ENCODE measurements at places on chromosomes 6 and 20.

DNA sequence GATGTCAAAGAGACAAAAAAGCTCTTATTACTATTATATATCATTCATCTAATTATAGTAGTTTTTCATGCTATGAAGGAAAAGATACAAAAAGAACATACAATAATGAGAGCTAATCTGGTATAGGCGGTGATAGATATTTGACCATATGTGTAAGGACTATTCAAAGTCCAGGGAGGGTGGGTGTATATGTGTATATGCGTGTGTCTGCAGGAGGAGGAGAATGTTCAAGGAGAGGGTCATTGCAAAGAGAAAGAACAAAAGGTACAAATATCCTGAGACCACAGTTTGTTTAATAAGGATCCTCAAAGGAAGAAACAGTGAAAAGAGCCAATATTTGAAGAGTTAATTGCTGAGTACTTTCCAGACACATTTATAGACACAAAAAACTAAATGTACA lies 1288.6 kb upstream of the CITED2 start:
- no peak for DNase-seq

DNA sequence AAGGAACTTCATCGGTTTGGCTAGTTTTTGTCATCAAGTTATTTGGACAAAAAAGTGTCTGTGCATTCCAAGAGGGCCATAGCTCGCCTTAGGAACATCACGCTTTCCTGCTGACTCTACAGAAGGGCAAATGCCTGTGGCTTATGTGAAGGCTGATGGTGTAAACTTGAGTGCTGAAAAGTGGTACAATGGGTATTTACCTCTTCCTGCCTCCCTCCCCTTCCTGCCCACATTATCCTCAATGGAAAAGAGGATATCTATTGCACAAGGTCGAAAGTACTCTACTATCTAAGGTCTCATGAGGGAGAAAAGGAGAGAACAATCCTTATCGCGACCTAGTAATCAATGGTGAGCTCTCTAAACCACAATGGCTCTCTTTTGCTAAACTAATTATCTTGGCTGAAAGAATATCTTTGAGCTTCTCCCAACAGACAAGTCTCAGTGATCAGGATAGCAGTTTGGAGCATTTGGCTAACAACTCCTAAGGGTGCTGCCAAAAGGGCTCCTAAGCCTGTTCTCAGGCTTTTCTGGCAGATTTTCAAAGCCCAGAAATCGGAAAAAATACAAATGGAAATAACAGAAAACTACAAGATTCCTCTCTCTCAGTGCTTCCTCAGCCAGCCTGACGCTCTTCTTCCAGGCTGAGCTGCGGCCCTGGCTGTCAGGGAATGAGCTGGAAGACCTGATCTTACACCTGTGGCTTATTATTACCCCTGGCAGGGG lies 42.6 kb upstream of the ENPP1 start:
- no peak for DNase-seq

DNA sequence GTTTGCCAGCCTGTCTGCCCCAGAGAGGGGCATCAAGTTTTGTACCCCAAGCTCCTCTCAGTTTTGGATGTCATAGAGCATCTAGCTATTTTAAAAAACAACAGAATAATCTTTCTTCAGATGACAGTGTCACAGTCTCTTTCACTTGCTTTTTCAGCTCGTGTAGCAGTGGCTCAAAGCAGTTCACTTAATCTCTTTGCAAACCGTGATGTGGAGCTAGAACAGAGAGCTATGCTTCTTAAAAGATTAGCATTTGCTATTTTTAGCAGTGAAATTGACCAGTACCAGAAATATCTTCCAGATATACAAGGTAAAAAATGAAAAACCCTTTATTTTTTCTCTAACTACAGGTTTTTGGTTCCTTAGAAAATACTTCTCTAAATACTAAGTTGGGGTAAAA lies 37.3 kb downstream of the PGM3 start:
- DNase-seq: no peak

DNA sequence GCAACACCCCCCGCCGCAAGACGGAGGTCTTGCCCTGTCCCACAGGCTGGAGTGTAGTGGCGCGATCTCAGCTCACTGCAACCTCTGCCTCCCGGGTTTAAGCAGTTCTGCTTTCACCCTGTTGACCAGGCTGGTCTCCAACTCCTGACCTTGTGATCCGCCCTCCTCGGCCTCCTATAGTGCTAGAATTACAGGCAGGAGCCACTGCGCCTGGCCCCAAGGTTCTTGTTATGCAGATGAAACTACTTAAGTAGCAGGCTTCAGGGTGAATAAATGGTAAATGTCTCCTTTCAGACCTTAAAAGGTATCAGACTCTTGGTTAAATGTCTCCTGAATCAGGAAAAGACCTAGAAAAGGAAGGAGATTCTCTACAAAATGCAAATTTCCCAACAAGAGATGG lies 95.4 kb upstream of the TMEM181 start:
- no peak for DNase-seq

DNA sequence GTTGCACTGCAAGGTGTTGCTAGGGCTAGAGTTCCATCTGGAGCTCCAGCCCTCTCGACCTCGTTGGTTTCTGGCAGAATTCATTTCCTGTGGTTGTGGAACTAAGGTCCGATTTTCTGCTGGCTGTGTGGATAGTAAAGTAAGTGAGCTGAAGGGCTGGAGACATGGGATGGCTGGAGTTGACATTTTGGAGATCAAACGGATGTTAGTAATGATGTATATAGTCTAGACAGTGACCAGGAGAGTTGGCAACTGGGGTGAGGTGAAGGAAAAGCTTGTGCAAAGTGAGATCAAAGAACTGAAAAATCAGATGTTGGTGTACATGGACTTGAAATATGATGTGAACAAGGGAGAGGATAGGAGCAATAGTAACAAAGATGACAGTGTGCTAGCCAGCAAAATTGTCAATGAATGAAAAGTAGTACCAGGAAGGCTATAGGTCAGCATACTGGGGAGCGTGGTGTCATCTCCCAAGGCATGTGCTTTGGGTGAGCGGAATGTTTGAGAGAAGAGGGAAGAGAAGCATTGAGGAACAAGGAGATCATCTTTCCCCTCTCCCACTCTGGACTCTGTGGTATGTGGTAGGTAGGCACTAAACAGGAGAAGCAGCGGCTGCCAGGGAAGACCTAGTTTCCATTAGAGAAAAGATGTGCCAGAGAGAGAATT lies 7.8 kb downstream of the QRSL1 start:
- DNase-seq: no peak

DNA sequence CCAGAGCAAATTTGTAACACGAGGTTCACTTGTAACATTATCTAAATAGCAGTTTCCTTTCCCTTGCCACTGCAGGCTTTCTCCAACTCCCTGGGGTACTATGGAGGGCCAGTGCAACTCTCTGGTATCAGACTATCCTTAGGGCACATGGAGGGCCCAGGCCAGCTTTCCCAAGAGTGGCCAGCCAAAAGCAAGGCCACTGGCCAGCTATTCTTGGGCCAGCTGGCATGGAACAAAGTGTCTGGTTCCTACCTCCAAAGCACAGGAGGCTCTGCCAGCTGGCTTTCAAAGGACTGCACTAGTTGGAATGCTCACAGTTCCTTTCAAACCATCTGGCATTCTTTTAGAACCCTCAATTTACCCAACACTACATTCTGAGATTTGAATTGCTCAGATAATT lies 8.7 kb downstream of the RNF24 start:
- no peak for DNase-seq

DNA sequence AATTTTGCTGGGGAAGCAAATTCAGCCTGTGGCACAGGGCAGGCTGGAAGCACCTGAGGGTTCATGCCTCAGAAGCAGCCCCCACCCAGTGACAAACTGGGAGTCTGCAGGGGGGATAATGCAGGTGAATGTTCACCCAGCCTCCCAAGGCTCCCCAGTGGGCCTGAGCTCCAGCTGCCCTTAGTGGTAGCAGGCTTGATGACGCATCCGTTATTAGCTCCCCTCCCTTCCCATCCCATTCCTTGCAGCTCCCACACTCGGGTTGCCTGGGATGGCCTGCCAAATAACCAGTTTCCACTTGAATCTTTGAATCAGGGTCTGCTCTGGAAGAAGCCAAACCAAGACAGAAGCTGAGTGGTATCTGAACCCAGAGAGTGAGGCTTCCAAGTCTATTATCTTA lies 15.8 kb downstream of the KCNK15 start:
- no peak for DNase-seq

GRCh38 chr6:156033598-156033997 lies 578.0 kb upstream of the NOX3 start:
- DNase-seq: no peak

- DNase-seq: no peak
Observed at GRCh38 chr20:57792386-57793080, 82.7 kb upstream of the PMEPA1 start.

- DNase-seq: no peak
Observed at GRCh38 chr6:108952776-108953486, 104.7 kb downstream of the ARMC2 start.

DNA sequence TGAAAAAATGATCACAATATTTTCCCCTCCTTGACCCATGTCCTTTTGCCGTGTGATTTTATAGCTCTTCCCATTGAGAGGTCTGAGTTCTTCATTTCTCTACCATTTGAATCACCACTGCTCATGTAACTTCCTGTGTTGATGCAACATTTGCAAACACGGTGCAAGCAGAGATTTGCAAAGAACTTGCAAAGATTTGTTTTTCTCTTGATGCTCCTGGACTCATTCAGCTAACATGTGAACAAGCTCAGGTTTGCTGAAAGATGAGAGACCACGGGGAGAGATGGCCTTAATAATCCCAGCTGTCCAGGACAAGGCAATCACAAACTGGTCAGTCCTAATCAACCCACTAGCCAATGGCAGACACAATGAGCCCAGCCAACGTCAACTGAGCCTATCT lies 8.6 kb downstream of the VNN2 start:
- no peak for DNase-seq

GRCh38 chr6:29853245-29853644 lies 25.6 kb downstream of the HLA-G start:
- no peak for DNase-seq

- peak; percentile 74 for DNase-seq
Observed at GRCh38 chr6:142944124-142945048, 590 bp downstream of the HIVEP2 start.

GRCh38 chr20:25361287-25361683 lies 29.4 kb downstream of the ABHD12 start:
- DNase-seq: no peak

DNA sequence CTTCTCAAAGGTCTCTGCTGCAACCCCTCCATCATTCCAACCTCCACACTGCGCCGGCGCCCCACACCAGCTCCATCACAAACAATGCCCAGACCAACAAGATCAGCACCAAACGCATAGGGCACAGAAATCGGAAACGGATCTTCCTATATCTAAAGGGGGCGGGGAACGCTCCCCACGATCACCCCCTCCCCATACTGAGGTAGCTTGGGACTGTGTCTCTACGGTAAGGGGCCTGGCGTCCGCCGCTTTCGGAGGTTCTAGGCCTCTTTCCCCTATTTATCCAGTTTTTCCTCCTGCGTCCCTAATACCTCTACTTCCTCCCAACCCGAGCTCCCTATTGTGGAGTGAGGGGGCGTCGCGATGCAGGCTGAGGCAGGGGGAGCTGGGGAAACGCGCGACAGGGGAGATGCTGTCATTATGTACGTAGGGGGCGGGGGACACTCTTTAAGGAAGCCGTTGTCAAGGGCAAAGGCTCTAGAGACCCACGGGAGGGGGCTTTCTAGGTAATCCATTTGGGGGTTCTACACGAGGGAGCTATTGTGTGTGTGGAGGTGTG lies 909 bp downstream of the DNAAF9 start:
- no peak for DNase-seq

DNA sequence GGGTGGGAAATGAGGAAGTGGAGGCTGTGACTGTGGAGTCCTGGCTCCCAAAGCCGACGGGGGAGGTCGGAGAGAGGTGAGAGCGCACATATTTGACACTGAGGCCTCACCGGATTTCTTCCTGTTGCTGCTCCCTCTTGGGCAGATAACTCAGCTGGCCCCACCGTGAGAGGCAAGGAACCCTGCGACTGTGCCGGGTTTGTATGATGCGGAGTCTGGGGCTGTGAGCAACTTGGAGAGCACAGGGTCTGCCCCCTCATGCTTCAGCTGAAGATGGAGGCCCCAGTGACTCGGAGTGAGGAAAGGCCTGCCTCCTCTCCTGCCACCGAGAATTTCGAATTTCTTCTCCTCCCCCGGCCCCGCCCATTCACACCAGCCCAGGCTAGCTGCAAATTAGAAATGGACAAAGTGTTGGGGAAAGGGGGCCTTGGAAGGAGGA lies 160.6 kb downstream of the GRM4 start:
- DNase-seq: no peak

DNA sequence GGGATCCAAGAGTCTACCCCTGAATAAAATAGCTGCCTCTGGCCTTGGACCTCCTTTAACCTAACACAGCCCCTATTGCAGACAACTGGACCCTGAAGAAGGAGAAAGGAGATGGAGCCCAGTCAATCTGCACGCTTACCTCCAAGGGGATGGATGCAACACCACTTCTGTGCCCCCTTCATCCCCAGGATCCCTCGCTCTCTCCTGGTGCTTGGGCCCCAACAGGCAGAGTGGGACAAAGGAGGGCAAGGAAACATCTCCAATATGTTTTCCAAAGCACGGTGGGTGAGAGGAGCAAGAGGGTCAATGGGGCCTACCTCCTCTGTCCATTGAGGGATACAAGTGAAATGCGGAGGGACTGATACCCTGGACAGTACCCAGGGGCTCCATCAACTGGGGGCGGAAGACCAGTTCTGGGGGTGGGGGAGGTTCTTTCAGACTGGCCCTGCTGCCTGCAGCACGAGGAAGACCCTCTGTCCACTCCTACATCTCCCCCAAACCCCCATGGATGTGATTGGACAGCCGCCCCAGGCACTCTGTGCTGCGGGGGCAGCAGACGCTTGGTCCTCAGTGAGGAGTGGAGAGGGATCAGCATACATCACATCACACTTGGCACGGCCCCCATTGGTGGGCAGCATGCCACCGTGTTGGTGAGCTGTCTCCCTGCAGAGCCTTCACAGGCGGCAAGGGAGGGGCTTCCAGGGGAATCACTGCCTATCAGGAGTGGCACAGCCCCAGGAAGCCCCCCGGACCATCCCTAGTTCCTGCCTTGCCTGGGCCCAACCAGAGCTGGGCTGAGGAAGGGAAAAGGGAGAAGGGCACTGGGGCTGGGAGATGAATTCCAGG lies 70.6 kb downstream of the MRPL14 start:
- DNase-seq: no peak

DNA sequence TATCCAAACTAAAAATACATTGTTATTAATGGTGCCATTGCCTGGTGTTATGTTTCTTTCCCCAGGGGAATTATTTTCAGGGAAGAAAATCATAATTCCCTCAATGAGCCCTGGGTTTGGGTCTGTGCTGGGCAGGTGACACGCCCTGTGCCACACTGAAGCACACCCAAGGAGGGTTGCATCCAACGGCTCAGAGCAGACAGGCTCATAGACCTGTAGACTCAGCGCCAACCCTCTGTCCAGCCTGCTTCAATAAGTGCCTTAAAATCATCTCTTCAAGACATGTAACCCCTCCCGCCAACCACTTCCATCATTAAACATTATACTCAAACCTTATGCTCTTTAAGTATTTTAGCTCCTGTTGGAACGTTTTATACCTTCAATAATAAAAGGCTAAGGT lies 225.3 kb upstream of the CDH4 start:
- DNase-seq: no peak

- no peak for DNase-seq
Observed at GRCh38 chr6:39924283-39924682, 10.0 kb downstream of the MOCS1 start.
